IPS DF 6.9 (cell line): ENCODE measurements at places on chromosomes 4 and X.

- DNase-seq = no peak
- H3K36me3 ChIP-seq = no peaks in the 10 kb centered on the region
- H3K27ac ChIP-seq = no peak overlapping the region
- H3K27me3 ChIP-seq = no peaks in the 10 kb centered on the region
Observed at GRCh38 chrX:139850968-139851367, 81.9 kb downstream of the ATP11C start.

GRCh38 chr4:78644063-78644691 lies 92.6 kb downstream of the ANXA3 start:
- H3K36me3 ChIP-seq = no peaks in the 10 kb centered on the region
- H3K4me1 ChIP-seq = no peaks in the 10 kb centered on the region
- no peak overlapping the region for H3K27ac ChIP-seq
- DNase-seq = no peak

GRCh38 chrX:93422693-93423092 lies 250.7 kb downstream of the NAP1L3 start:
- no peaks in the 10 kb centered on the region for H3K27me3 ChIP-seq
- H3K4me1 ChIP-seq = no peaks in the 10 kb centered on the region; the same call in 1 of the 2 replicates
- H3K4me3 ChIP-seq = no peak overlapping the region
- no peak overlapping the region for H3K27ac ChIP-seq
- no peaks in the 10 kb centered on the region for H3K36me3 ChIP-seq
- peak; percentile 11 for DNase-seq

DNA sequence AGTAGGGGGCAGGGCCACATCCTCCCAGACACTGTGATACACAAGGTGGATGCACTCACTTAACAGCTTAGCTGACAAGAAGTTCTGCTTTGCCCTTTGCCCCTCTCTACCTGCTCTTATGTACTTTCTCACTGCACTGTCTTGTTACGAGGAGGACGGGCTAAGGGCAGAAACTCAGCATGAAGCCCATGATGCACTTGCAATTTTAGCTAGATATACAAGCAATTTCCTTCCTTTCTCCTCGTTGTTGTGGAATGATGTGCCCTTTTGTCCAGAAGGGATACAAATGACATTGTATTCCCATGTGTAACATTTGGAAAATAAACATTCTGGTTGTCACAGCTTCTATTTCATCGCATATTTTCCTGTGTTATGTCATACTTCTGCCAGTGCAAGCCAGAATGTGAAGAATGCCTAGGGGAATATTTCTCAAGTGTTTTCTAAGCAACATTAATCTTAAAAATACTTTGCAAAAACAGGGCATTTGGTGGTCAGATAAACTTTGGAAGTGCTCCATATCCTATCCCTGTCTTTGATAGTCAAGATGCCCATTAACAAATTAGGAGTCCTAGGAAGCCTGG lies 47.2 kb downstream of the MAOA start:
- no peaks in the 10 kb centered on the region for H3K4me1 ChIP-seq
- H3K36me3 ChIP-seq = no peaks in the 10 kb centered on the region
- H3K27ac ChIP-seq = no peak overlapping the region
- no peaks in the 10 kb centered on the region for H3K27me3 ChIP-seq
- no peak overlapping the region for H3K4me3 ChIP-seq

DNA sequence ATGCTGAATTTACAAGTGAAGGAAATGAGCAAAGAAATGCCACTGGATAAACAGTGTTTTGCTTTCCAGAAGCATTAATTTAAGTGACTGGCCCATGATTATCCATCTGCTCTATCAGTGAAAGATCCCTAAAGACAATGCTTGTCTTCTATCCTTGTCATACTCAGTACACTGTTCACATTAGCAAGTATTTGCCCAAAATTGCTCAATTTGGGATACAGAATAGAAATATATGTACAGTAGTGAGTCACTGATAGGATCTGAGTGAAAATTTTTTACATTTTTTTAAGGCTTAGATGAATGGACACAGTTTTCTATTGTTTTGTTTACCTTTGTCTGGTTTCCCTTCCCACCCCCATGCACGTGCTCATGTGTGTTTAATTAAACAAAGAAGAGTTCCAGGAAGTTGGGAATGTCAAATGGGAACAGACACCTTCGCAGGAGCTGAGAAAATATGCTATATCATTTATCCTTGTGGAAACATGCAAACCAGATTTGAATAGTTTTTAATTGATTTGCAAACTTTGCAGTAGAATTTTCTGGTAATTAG lies 656.3 kb downstream of the RPA4 start:
- H3K27me3 ChIP-seq = no peaks in the 10 kb centered on the region
- no peak for DNase-seq
- no peak overlapping the region for H3K27ac ChIP-seq
- no peaks in the 10 kb centered on the region for H3K4me1 ChIP-seq
- H3K4me3 ChIP-seq = no peak overlapping the region
- H3K36me3 ChIP-seq = no peaks in the 10 kb centered on the region

- H3K27me3 ChIP-seq = no peaks in the 10 kb centered on the region
- H3K4me3 ChIP-seq = no peak overlapping the region
- no peak for DNase-seq
- no peaks in the 10 kb centered on the region for H3K36me3 ChIP-seq
- H3K27ac ChIP-seq = no peak overlapping the region
Observed at GRCh38 chrX:64662876-64663275, 267.6 kb upstream of the MTMR8 start.

DNA sequence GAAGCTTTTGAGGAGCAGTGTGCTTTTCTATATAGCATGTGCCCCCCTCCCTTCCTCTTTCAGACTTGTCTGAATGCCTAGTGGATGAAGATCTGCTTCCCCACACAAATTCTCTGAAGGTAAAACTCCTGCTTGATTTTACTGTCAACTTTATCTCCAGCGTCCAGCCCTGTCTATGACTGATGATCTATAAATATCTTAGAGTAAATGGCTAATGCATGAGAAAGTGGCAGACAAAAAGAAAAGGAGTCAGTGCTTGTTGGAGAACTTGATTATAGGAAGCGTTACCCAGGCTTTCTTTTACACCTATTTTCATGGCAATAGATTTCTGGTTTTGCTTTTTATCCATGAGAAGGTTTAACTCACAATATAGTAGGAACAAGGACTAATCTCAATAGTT lies 168.3 kb upstream of the HS3ST1 start:
- no peak overlapping the region for H3K27ac ChIP-seq
- no peak overlapping the region for H3K4me3 ChIP-seq
- no peaks in the 10 kb centered on the region for H3K36me3 ChIP-seq
- no peak for DNase-seq
- no peaks in the 10 kb centered on the region for H3K27me3 ChIP-seq

- no peaks in the 10 kb centered on the region for H3K36me3 ChIP-seq
- H3K4me3 ChIP-seq = no peak overlapping the region
- no peak overlapping the region for H3K27ac ChIP-seq
- DNase-seq = no peak
- H3K4me1 ChIP-seq = no peaks in the 10 kb centered on the region
- H3K27me3 ChIP-seq = no peaks in the 10 kb centered on the region
Observed at GRCh38 chr4:127410201-127410600, 222.6 kb upstream of the INTU start.

GRCh38 chr4:57132743-57133137 lies 22.6 kb upstream of the IGFBP7 start:
- no peaks in the 10 kb centered on the region for H3K4me1 ChIP-seq
- no peaks in the 10 kb centered on the region for H3K36me3 ChIP-seq
- no peak for DNase-seq
- no peaks in the 10 kb centered on the region for H3K27me3 ChIP-seq

DNA sequence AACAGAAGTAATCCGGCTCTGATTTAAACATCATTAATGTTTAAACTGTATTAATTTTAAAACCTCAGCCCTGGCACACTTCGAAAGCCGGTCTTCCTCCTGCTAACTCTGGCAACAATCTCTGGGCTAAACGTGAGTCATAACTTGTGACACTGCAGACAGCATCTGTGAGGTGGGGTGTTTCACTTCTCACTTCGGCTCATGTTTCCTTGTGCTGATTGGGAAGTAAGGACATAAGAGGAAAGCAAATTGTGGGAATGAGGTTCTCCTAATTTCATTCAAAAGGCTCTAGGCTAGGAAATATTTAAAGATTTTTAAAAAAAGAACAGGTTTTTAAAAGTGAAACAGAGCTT lies 139.9 kb upstream of the USP9X start:
- H3K4me3 ChIP-seq = no peak overlapping the region
- no peaks in the 10 kb centered on the region for H3K36me3 ChIP-seq
- H3K27me3 ChIP-seq = no peaks in the 10 kb centered on the region
- no peak overlapping the region for H3K27ac ChIP-seq
- no peak for DNase-seq

GRCh38 chr4:139275281-139275735 lies 4.7 kb downstream of the MGARP start:
- H3K27ac ChIP-seq = no peak overlapping the region
- H3K36me3 ChIP-seq = no peaks in the 10 kb centered on the region
- H3K4me3 ChIP-seq = no peak overlapping the region
- peaks cover 14% of the 10 kb centered on the region for H3K27me3 ChIP-seq
- H3K4me1 ChIP-seq = no peaks in the 10 kb centered on the region

DNA sequence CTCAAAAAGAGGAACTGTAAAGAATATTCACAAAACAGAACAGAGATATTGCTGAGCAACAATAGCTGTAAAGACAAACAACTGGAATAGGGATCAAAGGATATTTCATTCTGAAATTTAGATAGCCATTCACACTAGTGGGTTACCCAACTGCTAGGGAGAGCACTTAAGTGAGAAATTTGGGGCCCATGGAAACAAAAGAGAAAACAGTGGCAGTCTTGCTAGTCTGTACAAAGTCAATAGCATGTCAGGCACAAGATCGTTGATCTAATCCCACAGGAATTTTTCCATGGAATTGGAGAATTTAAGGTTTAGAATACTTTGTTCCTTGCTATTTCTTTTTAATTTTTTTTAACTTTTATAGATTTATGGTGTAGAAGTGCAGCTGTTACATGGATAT lies 467.0 kb downstream of the PCDH18 start:
- H3K27ac ChIP-seq = no peak overlapping the region
- H3K36me3 ChIP-seq = no peaks in the 10 kb centered on the region
- no peaks in the 10 kb centered on the region for H3K27me3 ChIP-seq
- H3K4me1 ChIP-seq = no peaks in the 10 kb centered on the region
- no peak overlapping the region for H3K4me3 ChIP-seq

DNA sequence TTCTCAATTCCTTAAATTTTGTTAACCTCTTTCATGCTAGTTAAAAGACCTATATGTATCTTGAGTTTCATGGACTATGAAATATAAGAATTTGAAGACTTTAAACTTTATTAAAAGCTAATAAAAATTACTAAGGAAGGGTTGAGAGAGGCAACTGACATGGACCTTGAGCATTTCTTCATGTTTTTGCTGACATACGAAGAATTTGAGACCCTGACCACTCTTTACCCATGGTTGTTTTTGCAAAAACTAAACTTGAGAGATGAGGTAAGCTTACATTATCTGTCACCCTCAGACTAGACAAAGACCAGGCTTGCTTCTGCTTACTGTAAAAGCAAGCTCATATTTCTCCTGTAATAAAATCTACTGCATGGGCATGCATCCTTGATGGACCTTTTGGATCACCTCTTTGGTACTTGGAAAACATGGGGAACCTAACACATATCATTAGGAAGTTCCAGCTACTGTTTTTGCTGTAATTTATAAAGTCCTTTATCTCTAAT lies 338.2 kb upstream of the PABPC4L start:
- H3K27me3 ChIP-seq = no peaks in the 10 kb centered on the region
- no peak for DNase-seq
- H3K4me1 ChIP-seq = no peaks in the 10 kb centered on the region
- H3K27ac ChIP-seq = no peak overlapping the region
- H3K36me3 ChIP-seq = no peaks in the 10 kb centered on the region

DNA sequence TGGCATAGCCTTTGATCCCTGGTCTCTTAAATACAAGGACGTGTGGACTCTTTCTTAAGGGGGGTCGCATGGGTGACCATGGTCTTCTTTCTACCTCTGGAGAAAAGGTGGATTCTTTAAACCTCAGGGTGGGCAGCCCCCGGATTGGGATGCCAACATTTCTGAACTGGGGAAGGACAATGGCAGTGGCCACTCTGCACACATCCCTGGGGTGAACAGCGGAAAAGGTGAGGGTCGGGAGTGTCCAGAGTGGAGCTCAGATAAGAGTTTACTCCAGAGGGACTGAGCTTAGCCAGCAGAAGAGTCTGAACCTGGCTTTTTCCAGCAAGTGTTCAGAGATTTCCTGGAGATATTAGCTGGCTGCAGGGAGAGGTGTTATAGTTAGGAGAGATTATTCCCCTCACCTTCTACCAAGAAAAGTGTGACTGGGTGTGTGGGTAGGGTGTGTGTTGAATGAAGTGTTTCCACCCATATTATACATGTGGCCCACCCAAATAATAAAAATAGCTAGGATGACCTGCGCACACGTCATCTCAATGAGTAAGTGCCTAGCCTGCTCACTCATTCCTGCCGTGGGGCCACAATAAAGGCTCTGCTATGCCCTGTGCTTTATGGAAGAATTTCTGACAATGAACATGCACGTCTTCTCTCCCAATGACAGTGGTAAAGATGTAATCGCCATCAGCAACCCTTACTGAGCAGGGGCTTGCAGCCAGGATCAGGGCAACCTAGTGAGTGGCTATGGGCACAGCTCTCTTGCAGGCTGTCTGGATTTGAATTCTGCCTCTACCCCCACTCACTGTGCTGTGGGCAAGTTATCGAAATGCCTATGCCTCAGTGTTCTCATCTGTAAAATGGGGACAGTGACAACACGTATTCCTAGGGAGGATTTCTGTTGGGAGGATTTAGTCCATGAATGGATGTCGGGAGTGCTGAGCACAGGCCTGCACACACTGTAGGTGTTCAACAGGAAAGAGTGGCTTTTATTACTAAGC lies 76.6 kb downstream of the SLC2A9 start:
- DNase-seq = no peak
- no peaks in the 10 kb centered on the region for H3K4me1 ChIP-seq
- no peaks in the 10 kb centered on the region for H3K36me3 ChIP-seq

- no peak overlapping the region for H3K27ac ChIP-seq
- H3K27me3 ChIP-seq = no peaks in the 10 kb centered on the region
- H3K4me3 ChIP-seq = no peak overlapping the region
- no peaks in the 10 kb centered on the region for H3K4me1 ChIP-seq
- no peaks in the 10 kb centered on the region for H3K36me3 ChIP-seq
- DNase-seq = no peak
Observed at GRCh38 chrX:127943571-127943970, 108.6 kb downstream of the ACTRT1 start.

- H3K4me3 ChIP-seq = no peak overlapping the region
- no peak overlapping the region for H3K27ac ChIP-seq
- peaks cover 1% of the 10 kb centered on the region; the same call in 1 of the 2 replicates for H3K4me1 ChIP-seq
Observed at GRCh38 chrX:43682726-43683125, 26.6 kb downstream of the MAOA start.
